ENCODE measurements at places on chromosomes 4 and X.

- ATAC-seq = peak; percentile 43
These were observed 29.0 kb downstream of the PDHA1 start for GRCh38 chrX:19372547-19373331.

DNA sequence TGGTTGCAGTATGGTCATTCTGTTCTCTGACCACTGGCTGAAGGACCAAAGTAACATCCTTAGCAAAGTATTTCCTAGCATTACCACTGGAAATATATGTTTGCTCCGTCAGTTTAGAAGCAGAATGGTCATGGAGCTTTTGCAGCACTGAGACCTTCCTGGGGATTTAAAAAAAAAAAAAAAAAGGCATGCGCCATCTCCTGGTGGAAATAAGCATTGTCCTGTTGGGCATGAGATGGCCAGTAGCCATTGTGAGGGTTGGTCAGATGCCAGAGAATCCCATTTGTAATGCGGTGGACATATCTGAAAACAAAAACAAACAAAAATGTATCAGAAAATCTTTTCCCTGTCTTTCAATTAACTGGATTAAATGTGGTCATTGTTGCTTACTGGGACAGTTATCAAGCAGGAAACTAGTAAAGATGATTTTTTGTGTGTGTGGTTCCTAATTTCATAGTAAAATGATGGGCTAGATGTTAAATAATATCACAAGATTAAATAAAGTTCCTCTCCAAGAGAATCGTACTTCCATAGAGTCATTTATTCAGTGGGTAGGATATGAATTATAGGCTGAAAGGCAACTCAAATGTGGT lies 139.6 kb downstream of the SOWAHB start:
- peak; percentile 43 for ATAC-seq

DNA sequence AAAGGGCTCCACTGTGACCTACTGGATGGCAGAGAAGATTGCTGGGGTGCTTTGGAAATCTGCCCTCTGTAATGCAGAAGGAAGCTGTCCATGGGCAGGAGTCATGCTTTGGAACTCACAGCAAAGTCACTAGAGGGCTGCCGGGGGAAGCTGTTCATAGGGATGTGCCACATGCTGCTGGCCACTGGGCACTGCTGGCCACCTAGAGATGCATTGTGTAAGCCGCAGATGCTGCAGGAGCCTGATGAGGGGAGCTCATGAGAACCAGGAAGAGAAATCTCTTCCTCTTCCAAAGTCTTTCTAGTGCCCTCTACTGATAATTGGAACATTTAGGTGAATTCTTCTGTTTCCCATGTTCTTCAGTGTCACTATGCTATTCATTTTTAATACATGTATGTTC lies 31.2 kb upstream of the UXT start:
- ATAC-seq = no peak

DNA sequence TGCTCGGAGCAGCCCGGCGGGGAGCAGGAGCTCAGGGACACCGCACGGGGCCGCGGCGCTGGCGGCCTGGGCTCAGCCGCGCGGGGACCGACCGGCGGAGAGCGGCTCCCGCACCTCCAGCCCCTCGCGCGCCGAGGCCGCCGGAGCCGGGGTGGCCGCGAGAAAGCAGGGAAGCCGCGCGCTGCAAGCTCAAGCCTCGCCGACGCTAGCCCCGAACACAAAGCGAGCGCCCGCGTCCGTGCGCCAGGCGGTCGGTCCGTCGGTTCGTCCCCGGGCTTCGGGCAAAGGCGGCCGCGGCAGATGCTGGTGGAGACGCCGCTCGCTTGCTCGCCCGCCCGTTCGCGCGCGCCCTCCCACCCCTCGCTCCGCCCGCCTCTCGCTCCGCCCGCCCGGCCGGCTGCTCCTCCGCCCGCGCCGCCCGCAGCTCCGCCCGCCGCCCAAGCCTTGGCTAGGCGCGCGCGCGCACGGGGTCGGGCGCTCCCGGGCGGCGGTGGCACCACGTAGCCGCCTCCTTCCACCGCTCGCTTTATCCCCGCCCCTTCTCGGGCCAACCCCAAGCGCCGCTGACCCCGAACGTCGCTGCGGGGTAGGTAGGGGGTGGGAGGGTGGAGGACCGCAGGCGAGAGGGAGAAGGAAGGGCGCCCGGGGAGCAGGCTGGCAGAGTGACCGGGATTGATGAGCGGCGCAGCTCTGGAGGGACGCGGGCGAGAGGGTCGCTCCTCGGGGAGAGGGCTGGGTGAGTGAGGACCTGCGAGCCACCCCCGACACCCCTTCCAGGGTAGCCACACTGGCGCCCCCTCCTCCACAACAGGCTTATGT lies at the start of gene TSPAN5:
Gene TSPAN5, minus strand, starts transcription at position 325 of the 819 bp plus-strand sequence.
- ATAC-seq = peak; percentile 83

- no peak for ATAC-seq
These were observed 39.9 kb upstream of the SPIN2A start for GRCh38 chrX:57177070-57177469.

DNA sequence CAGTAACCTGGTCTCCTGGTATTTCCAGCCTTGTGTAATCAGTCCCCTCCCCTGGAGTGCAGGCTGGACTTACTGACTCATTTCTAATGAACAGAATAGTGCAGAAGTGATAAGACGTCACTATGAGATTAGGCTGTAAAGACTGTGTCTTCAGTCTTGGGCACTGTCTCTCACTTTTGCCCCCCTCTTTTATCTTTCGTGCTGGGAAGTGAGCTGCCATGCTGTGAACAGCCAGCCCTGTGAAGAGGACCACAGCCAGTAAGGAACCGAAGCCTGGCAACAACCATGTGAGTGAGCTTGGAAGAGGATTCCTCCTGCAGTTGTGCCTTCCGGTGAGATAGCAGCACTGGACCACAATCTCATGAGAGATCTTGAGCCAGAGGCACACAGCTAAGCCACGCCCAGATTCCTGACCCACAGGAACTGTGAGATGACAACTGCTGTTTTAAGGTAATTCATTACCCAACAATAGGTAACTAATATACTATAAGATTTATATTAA lies 67.5 kb upstream of the GPR34 start:
- no peak for ATAC-seq

GRCh38 chrX:119036107-119037029 lies 36.4 kb upstream of the CT47C1 start:
- no peak for ATAC-seq

DNA sequence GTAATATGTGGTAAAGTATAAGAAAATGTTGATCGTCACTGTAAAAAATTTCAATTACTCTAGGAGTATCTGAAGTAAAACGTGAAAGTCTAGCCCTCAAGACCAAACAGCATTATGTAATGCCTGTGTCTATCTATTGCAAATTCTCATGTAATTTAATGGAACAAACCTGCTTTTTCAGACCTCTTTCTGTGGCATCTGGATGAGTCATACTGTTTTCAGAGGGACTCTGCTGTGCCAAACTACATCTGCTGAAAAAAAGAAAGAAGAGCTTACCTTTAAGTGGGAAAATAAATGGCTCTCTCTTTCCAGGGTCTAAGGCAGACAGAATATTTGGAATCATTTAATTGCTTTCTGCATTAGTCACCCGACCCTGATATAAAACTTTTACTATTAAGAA lies 89.8 kb upstream of the ARMCX2 start:
- ATAC-seq = no peak

GRCh38 chr4:26346203-26346620 lies 25.4 kb downstream of the RBPJ start:
- ATAC-seq = no peak

- ATAC-seq = peak; percentile 92
These were observed 22.4 kb downstream of the GAB1 start for GRCh38 chr4:143358923-143359643.

DNA sequence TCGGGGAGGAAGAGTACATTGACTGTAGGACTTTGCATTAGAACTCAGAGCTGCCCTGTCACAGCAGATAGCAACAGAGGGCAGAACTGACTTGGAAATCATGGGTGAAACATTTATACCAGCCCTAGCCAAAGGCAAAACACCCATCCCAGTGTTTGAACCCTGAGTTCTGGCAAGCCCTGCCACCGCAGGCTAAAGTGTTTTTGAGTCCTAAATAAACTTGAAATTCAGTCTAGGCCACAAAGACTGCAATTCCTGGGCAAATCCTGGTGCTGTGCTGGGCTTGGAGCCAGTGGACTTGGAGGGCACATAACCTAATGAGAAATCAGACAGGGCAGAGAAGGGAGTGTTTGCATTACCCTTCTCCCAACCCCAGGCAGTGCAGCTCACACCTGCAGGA lies 1015.7 kb downstream of the FSTL5 start:
- ATAC-seq = no peak

Measured in esophagus mucosa (tissue), 1 donor.